A549 treated with GW870086 at 1 μM for 4 hours (cell line): ENCODE measurements at places on chromosomes 3 and 15. TPM values are rescaled to one million over a fixed set of nuclear protein-coding genes. Genes with fewer than 3 reads are reported as not detected.

CHDH gene
- 1.7 to 3.3 TPM (median 2.0 TPM) in 5 replicates for total RNA-seq

SSUH2 gene
- 0.86 to 2.0 TPM (median 1.6 TPM) in 5 replicates for total RNA-seq

SERPINI2 gene
- not detected in 5 replicates for total RNA-seq

ZNF662 gene
- not detected in 5 replicates for total RNA-seq

TRPM1 gene
- not detected in 5 replicates for total RNA-seq

SQOR gene
- 102 to 107 TPM (median 104 TPM) in 5 replicates for total RNA-seq

PSMD2 gene
- total RNA-seq = 281 to 370 TPM (median 301 TPM) in 5 replicates

C3orf52 gene
- 10.4 to 14.0 TPM (median 11.3 TPM) in 5 replicates for total RNA-seq

CRTC3 gene
- 20.6 to 25.2 TPM (median 24.0 TPM) in 5 replicates for total RNA-seq

ZNF501 gene
- total RNA-seq = not detected in 5 replicates

GPR15 gene
- not detected in 5 replicates for total RNA-seq

PLSCR5 gene
- not detected in 5 replicates for total RNA-seq

ECE2 gene
- total RNA-seq = not detected in 5 replicates

IL5RA gene
- total RNA-seq = 0.10 TPM in 1 of 5 replicates, not detected in the others

SRP14 gene
- total RNA-seq = 224 to 277 TPM (median 260 TPM) in 5 replicates

SCAMP5 gene
- 10.1 to 14.2 TPM (median 12.0 TPM) in 5 replicates for total RNA-seq

PRR20G gene
- 0.64 to 1.1 TPM (median 0.80 TPM) in 5 replicates for total RNA-seq

UPK1B gene
- 9.3 to 14.5 TPM (median 12.9 TPM) in 5 replicates for total RNA-seq

CCR2 gene
- not detected in 5 replicates for total RNA-seq

TJP1 gene
- 65.6 to 89.3 TPM (median 82.0 TPM) in 5 replicates for total RNA-seq

TMEM207 gene
- total RNA-seq = not detected in 5 replicates

CTNNB1 gene
- 171 to 210 TPM (median 183 TPM) in 5 replicates for total RNA-seq

PLD1 gene
- total RNA-seq = 6.6 to 12.1 TPM (median 10.2 TPM) in 5 replicates

TRIM42 gene
- not detected in 5 replicates for total RNA-seq

MESP1 gene
- 1.7 to 7.3 TPM (median 5.2 TPM) in 5 replicates for total RNA-seq

PTX3 gene
- total RNA-seq = 0.74 to 1.2 TPM (median 0.85 TPM) in 5 replicates

KLHL25 gene
- total RNA-seq = 5.2 to 8.2 TPM (median 6.9 TPM) in 5 replicates

DHFR2 gene
- total RNA-seq = 2.8 to 4.0 TPM (median 3.5 TPM) in 5 replicates

PIF1 gene
- total RNA-seq = 12.7 to 21.6 TPM (median 16.5 TPM) in 5 replicates

MFAP1 gene
- 23.8 to 26.5 TPM (median 23.9 TPM) in 5 replicates for total RNA-seq

FAM81A gene
- 8.2 to 13.5 TPM (median 12.2 TPM) in 5 replicates for total RNA-seq

RNU5B-1 gene
- not detected in 5 replicates for total RNA-seq

C15orf62 gene
- 0.07 to 0.09 TPM in 2 of 5 replicates, not detected in the others for total RNA-seq

NDUFB5 gene
- total RNA-seq = 46.1 to 55.8 TPM (median 47.6 TPM) in 5 replicates

GPR149 gene
- not detected in 5 replicates for total RNA-seq

TICRR gene
- 10.4 to 14.1 TPM (median 12.1 TPM) in 5 replicates for total RNA-seq

OXNAD1 gene
- total RNA-seq = 6.2 to 9.8 TPM (median 8.3 TPM) in 5 replicates

ARL14 gene
- total RNA-seq = 0.10 to 0.56 TPM (median 0.36 TPM) in 5 replicates
